ENCODE measurements at places on chromosomes 1 and 21.

DNA sequence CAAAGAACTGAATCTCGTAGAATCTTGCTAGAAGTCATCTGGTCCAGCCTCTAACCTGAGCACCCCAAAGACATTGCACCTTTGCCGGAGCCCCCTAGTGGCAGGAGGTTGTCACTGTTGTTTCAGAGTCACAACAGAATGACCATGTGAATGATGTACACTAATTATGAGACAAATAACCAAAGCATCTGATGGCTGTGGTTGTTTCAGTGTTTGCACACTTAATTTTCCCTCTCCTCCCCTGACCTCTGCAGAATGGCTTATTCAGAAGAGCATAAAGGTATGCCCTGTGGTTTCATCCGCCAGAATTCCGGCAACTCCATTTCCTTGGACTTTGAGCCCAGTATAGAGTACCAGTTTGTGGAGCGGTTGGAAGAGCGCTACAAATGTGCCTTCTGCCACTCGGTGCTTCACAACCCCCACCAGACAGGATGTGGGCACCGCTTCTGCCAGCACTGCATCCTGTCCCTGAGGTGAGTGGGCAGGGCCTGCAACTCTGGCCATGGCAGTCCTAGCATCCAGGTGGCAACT is 26.4 kb downstream of the TRAF5 start:
- peak; percentile 62 for DNase-seq

DNA sequence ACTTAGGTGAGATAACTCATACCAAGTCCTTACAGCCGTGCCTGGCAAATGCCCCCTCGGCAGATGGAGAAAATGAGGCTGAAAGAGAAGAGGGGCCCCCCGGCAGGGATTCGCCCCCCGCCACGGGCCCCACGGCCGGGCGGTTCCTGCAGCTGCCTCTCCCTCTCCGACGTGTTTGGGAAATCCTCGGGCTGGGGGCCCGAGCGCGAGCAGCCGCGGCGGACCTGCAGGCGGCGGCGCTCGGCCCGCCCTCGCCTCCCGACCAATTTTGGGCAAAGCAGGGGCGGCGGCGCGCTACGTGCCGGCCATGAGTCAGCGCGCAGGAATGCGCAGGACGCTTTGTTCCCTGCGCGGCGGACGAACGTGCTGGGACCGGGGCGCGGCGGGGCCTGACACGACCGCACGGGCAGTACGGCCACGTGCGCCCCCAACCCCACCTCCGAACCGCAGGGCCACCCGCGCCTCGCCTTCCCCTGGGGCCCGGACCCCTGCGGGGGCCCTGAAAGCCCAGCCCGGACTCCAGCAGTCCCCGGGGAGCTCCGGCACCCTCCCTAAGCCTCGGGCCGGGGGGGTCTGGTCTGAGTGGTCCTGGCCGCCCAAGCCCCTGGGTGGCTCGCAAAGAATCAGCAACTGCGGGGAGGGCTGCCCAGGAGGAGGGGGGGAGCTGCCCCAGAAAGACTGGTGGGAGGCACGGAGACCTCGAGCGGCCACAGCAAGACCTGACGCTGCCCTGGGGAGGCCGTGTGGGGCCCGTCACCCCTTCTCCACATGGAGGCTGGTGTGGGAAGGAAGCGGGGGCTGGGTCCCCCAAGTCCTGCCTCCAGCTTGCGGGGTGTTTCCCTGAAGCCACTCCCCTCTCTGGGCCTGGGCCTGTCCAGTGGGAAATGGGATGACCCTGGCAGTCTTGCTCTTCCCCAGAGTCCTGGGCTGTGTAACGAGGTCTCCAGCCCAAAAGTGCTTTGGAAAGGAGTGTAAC is 11.9 kb upstream of the EDN2 start:
- peak; percentile 41 for DNase-seq

- no peak for DNase-seq
These were observed 8.4 kb downstream of the SLC45A1 start for GRCh38 chr1:8326265-8326664.

DNA sequence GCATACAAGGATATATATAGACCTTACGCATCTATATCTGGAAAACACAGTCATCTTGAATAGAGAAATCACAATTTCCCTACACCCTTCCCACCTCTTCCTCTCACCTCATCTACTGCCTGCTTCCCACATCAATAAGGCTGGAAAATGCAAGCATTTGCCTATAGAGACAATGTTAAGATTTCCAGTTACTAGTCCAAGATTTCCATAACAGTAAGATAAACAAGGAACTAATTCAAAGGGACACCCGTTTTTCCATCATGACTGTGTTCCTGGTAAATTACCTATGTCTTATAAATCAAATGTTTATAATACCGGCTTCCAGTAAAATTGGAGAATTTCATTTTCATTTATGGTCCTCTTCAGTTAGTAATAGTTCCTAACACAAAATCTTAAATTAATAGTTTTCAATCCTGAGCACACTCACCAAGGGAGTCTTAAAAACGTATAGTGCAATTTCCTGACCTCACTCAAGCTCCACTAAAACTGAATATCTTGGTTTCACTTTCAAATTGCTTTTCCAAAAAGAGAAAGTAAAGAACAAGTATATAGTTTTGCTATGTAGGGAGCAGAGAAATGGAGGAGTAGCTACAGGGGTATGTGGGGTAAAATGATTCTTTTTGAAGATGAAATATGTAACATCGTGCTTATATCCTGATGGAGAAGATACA is 398.7 kb downstream of the PLPP3 start:
- DNase-seq: no peak

DNA sequence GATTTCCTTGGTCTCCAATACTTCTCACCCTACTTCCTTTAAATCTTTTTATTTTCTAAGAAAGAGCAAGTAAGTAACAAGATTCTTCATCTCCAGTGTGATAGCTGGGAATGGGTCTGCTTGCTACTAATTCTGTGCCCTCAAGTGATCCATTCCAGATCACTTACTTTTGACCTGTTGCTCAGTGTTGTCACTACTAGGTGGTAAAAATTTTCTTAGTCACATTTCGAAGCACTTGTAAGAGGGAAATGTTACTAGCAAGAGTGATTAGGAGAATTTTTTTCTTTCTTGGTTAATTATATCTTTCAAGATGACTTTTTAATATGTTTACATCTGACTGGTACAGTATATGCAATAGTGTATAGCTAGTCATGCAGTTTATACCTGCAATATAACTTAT is 2.2 kb downstream of the UBAP2L start:
- DNase-seq: no peak

DNA sequence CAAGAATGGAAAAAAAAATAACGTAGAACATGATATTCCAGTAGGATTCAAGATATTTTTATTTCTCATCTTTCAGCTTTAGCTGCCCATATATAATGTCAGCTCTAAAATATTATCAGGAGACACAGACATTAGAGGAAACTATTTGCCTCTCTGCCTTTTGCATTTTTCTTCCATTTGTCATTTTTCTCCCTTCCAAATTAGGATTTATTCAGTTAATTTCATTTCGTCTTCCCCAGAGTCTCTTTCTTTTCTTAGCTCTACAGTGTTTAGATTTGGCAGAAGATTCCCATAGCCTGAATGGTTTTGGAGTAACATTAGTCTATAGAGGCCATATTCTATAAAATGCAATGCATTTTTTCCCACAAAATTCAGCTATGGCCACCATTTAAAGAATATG is 5.1 kb upstream of the ENAH start:
- no peak for DNase-seq

DNA sequence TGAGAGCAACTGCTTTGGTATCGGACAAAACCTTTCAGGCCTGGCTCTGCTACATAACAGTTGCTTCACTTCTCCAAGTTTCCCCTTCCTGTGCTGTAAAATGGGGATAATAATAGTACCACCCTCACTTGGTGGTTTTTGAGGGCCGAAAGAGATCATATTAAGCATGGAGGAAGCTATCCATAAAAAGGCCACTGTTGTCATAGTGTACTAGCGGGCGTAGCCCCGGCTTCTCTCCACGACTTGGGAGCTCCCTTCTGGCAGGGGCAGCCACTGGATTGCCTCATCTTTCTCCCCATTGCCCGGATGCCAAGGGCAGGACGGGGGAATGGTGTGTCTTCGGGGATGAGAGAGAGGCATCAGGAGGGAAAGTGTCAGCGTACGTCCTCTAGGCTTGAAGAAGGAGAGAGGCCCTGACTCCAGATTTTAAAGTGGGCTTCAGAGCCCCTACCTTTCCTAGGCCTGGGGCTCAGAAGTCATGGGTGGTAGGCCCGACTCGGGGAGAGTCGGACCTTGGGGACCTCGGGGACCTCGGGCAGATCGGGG is 548 bp upstream of the MFSD2A start:
- DNase-seq: no peak

- no peak for DNase-seq
These were observed 130.4 kb upstream of the ETS2 start for GRCh38 chr21:38675182-38675824.

- no peak for DNase-seq
These were observed 794 bp upstream of the FAM76A start for GRCh38 chr1:27724961-27725373.

- no peak for DNase-seq
These were observed 534.2 kb upstream of the RGS18 start for GRCh38 chr1:191624044-191624443.

GRCh38 chr1:218686258-218686657 is 341.1 kb downstream of the TGFB2 start:
- no peak for DNase-seq

- no peak for DNase-seq
These were observed 66.6 kb downstream of the UBIAD1 start for GRCh38 chr1:11339346-11340232.

GRCh38 chr1:210551899-210552298 is 223.2 kb downstream of the HHAT start:
- no peak for DNase-seq

- peak; percentile 53 for DNase-seq
These were observed 610 bp downstream of the RBM8A start for GRCh38 chr1:145926686-145927062.

DNA sequence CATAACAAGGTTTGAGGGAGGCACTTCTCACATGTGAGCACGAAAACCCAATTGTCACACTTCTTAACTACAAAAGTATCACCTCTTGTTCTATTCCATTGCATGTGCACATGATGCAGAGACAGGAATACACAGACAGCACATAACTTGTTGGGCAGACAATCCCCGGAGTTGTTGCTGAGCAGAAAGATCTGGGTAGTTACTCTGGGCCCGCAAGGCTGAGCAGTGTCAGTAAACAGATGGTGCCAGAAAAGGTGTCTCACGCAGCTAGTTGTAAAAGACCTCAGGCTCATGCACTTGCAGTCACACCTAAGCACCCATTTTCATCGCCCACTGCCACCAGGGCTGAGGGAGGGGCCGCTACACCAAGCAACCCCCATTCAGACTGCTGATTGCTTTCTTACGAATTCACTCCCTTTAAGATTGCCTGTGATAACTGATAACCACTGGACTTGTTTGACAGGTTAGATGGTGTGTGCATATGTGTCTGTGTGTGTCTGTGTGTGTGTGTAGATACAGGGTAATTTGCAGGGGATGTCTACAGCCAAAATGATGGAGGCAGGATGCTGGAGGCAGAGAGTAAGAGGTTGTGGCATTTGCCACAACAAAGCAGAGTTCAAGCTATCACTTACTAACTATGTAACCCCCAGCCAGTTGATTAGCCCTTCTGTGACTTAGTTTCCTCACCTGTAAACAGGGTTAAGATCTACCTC is 4.2 kb downstream of the LGR6 start:
- DNase-seq: no peak

- no peak for DNase-seq
These were observed 61.2 kb downstream of the OLFML3 start for GRCh38 chr1:114040273-114041015.

DNA sequence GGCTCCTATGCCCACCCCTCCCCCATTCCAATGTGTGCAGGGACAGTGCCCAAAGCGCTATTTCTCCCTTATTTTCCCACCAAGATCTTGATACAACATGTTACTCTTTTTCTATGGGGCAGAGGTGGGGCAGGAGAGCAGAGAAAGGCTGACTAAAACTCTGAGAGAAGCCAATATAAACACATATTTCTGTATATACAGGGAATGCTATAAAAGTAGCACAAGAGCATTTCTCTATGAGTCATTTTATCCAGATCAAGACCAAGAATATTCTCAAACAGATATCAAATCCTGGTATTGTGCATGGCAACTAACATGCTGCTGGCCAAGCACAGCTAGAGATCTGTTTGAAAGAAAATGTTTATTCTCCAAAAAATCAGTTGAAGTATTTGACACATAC is 7.3 kb downstream of the WDR26 start:
- no peak for DNase-seq

DNA sequence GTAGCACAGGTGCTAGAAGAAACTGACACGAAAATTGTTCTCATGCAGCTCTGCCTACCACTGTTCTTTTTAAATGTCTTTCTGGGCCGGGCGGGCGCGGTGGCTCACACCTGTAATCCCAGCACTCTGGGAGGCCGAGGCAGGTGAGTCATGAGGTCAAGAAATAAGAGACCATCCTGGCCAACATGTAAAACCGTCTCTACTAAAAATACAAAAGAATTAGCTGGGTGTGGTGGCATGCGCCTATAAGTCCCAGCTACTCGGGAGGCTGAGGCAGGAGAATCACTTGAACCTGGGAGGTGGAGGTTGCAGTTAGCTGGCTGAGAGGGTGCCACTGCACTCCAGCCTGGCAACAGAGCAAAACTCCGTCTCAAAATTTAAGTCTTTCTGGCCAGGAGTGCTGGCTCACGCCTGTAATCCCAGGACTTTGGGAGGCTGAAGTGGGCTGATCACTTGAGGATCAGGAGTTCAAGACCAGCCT is 947 bp upstream of the RIT1 start:
- DNase-seq: no peak

- DNase-seq: no peak
These were observed 98.6 kb upstream of the EDN2 start for GRCh38 chr1:41582851-41583657.

DNA sequence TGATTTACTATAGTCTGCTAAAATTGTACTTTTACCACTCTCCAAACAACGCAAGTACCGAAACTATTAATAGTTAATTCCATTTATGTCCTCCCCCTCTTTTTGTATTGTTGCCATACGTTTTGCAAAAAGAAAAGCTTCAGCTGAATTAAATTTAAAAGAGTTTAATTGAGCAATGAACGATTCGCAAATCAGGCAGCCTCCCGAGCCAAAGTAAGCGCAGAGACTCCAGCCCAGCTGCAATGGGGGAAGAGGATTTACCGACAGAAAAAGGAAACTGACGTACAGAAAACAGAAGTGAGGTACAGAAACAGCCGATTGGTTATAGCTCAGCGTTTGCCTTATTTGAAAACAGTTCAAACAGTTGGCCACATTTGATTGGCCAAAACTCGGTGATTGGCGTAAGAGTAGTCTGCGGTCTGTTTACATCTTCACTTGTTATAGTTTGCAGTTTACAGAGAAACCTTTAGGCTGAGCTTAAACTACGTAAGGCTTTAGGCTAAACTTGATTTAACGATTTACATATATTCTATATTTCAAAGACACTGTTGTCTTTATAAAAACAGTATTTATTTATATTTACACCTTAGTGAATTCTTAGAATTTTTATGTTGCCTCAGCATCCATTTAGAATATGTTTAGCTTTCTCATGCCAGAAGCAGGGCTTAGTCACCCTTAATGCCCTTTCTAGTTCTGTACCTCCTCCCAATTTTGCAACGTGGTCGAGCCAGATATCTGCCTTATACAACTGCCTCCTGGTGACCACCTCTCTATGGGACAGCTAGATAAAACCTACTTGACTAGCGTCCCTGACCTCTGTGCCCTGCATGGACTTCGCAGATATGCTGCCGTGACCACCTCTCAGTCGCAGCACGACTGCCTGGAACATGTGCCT is 23.8 kb downstream of the CR1 start:
- DNase-seq: no peak

All from stimulated activated CD4-positive, alpha-beta T cell treated with anti-CD3 and anti-CD28 coated beads, Interleukin-4, amount 100 ng/mL, for 1 hour (primary cell).